Fibroblast of skin of left biceps (primary cell): ENCODE measurements at places on chromosomes 12 and 14.
A peak's percentile ranks its signal among the peaks of the same experiment; 100 is the strongest.

DNA sequence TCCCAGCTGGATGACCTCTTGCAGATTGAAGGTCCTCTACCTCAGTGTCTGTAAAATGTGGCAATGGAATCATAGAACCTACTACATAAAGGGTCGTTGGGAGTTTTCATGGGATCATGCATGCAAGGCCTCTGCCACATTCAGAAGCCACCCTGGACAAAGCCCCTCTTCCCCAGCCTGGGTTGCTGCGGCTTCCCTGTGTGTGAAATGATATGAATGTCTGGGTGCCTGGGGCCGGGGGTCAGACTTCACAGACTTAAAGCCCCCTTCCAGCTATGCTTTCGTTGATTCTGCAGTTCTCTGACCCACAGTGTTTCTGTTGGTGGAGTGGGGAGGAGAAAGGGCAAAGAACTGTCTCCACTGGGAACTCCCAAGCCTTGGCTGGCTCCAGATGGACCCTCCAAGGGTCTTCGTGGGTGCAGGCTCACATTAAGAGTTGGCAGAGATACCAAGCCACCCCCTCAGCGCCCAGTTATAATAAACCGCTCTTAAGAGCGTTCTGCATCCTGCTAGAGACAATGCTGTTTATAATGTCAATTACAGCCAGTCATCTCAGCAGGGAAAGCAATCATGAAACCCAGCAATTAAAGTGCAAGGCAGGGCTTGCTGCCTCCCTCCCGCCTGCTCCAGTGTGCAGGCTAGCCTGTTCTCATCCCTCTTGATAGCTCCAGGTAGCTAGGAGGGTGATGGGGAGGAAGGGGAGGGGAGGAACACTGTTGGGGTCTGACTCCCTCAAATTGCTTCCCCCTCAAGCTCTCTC is 210.9 kb upstream of the FKBP4 start:
- no peak for DNase-seq

DNA sequence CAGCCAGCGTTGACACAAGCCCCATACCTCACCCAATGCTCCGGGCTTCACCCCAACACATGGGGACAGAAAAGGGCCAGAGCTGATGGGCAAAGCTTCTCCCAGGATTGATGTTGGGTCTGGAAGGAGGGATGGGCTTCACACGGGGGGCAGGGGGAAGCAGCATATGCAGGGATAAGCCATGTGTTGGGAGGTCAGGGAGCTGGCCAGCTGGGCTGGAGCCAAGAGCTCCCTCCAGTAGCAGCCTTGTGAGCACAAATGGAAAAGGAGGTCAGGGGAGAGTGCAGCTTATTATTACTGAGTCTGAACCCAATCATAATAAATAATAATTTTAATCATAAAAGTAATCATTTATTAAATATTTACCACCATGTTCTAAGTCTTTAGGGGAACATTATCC is 9.3 kb downstream of the PLEKHD1 start:
- DNase-seq: no peak

DNA sequence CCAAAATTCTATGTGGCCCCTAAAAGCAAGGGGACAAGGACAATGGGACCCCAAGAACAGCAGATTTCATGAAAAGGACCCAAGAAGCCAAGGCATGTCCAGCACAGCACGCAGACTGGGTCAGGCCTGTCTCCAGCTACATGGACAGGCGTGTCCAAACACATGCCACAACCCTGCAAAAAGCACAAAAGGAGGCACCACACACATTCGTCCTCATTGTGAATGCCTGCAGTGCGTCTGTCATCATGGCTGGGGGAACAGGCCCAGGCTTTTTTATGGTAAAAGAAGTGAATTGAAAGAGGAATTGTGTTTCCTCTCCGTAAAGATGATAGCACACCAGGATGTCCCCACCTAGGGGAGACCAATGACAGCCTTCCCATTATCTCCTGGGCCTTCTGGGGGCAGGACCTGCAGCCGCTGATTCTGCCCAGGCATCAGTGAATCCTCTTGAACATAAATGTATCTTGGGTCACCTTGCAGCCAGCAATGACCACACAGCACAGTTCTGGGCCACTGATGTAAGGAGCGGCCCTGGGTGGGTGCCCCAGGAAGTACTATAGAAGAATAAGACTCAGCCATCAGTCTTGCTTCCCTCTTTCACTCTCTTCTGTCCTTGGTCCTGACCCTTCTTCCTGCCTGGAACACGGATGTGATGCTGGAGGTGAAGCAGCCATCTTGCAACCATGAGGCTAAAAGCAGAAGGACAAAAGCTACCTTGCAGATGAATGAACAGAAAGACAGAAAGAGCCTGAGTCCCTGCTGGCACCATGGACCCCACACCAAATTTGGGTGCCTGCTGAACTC is 29.8 kb upstream of the C14orf180 start:
- no peak for DNase-seq

- peak; percentile 88 for DNase-seq
These were observed 183.1 kb downstream of the TMTC3 start for GRCh38 chr12:88325076-88325815.

GRCh38 chr12:96117460-96117859 is 76.7 kb upstream of the ELK3 start:
- DNase-seq: no peak

- DNase-seq: peak; percentile 82
These were observed 105.0 kb downstream of the ETNK1 start for GRCh38 chr12:22729957-22730443.

DNA sequence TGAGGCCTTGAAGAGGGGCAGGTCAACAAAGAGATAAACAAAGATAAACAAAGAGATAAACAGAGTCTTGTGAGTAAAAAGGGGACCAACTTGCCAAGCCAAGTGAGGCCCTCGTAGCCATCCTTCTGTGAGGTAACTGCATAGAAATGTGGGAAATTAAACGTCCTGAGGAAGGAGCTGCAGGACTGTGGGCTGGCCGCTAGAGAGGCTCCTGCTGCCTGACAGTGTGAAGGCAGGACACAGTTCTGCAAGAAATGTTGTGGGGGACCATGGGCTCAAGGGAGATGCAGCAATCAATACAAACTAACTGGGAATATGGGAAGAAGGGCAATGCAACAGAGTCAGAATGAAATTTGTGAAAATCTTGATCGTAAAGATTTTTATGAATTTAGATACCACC is 91.9 kb downstream of the SLC8A3 start:
- DNase-seq: no peak

GRCh38 chr12:105740970-105741725 is 397.6 kb downstream of the NUAK1 start:
- no peak for DNase-seq

- DNase-seq: no peak
These were observed 15.2 kb upstream of the FOXN3 start for GRCh38 chr14:89432226-89432625.
